CD4-positive, alpha-beta T cell treated with Interleukin-12 subunit alpha and Interleukin-12 subunit beta, for 1 hour (primary cell): ENCODE measurements at places on chromosomes 16 and 17.

- DNase-seq, result no peak
Observed at GRCh38 chr17:62090021-62090824, 25.1 kb upstream of the MED13 start.

- peak; percentile 76 for DNase-seq
Observed at GRCh38 chr16:69150146-69150865, 17.9 kb downstream of the UTP4 start.

DNA sequence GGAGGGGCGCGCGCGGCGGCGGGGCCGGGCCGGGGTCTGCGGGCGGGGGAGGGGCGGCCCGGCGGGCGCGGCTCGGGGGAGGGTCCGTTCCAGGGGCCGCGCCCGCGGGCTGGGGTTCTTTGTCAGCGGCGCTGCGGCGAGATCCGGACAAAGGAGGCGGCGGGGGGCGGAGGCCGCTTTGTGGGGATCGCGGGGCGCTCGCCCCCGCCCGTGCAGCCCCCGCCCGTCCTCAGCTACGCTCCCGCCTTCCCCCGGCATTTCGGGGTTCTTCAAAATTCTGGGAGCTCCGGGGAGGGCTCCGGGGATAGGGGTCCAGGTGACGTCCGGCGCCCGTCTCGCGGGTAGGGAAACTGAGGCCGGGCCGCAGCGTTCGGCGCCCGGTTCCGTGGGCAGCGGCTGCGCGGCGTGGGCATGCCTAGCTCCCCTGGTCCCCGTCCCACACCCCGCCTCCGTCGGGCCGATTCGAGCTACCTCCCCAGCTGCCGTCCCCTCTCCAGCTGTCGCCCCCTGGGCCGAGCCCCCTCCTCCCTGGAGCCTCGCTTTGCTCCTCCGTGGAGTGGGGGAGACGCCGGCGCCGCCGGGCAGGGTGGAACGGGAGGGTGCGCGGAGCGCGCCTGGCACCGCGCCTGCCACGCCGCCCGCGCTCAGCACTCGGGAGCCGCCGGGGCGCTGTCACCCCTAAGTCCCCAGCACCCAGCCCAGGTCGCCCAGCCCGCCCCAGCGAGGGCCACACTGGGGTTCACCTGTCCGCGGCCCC lies 546 bp downstream of the SNN start:
- peak; percentile 32 for DNase-seq

- no peak for DNase-seq
Observed at GRCh38 chr16:29727452-29727851, 18.3 kb downstream of the C16orf54 start.

DNA sequence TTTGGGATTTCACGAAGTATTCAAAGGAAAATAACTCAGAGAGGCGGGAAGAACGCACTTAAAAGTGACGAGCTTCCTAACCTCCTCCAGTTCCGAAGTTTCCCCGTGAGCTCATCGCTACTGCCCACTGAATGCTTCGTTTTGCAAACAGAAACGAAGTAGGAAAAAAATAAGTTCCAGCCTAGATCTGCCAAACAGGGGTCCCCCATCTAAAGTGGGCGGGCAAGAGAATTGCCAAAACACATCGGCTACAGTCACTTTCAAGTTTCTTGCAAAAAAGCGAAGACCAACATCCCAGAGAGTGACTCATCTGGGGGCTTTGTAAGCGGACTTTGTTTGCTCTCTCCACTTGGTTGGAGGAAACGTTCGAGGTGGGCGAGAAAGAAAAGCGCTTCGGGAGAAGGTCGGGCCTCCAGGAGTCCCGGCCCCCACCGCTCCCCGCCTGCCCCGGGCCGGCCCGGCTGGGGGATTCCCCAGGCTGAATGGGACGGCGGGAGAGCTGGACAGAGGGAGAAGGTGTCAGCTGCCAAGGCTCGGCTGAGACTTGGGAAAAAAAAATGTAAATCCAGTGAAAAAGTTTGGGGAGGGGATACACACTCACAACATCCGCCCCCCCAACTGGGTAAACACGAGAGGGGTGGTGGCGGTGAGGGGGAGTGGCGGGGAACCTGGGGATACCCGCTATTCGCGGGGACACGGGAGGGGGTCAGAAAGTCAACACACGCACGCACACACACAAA lies 1.0 kb downstream of the VEZF1 start:
- DNase-seq, result peak; percentile 50

GRCh38 chr16:74192281-74192797 lies 104.3 kb upstream of the PSMD7 start:
- DNase-seq, result no peak

- DNase-seq, result no peak
Observed at GRCh38 chr17:73343739-73344454, 32.1 kb upstream of the CDC42EP4 start.

GRCh38 chr16:19450186-19450585 lies 32.5 kb downstream of the TMC5 start:
- no peak for DNase-seq

GRCh38 chr16:48164907-48165715 lies 9.3 kb upstream of the ABCC12 start:
- DNase-seq, result peak; percentile 61

GRCh38 chr16:49620869-49621240 lies 235.1 kb downstream of the ZNF423 start:
- DNase-seq, result no peak
